GM13977 (cell line): ENCODE measurements at places on chromosomes 5 and 9.

GRCh38 chr5:78269088-78269703, 25.3 kb downstream of the AP3B1 start:
- DNase-seq, result peak; percentile 15

GRCh38 chr9:8961186-8961851, 1161.7 kb upstream of the DMAC1 start:
- DNase-seq, result no peak

- no peak for DNase-seq
Measured at GRCh38 chr5:62489471-62489870, 76.9 kb downstream of the IPO11 start.

- DNase-seq, result no peak
Measured at GRCh38 chr5:91532779-91533178, 149.7 kb upstream of the ARRDC3 start.

DNA sequence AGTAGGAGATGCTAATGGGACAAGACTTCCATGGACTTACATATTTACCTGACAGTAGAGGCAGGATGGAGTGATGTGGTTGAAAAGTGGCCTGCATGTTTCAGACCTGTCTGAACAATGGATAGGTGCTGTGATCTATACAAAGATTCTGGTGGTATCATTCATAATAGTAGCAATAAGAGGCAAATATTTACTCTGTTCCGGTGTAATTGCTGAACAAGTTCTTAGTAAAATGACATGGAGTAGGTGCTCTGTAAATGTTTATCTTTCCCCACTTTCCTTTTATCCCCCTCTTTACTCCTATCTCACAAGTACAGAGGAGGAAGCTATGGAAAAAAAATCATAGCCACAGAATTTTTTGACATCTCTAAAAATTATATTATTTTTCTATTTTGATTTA, 159.0 kb upstream of the SLC12A2 start:
- no peak for DNase-seq

- DNase-seq, result no peak
Measured at GRCh38 chr9:9565700-9566099, 1047.1 kb downstream of the PTPRD start.

DNA sequence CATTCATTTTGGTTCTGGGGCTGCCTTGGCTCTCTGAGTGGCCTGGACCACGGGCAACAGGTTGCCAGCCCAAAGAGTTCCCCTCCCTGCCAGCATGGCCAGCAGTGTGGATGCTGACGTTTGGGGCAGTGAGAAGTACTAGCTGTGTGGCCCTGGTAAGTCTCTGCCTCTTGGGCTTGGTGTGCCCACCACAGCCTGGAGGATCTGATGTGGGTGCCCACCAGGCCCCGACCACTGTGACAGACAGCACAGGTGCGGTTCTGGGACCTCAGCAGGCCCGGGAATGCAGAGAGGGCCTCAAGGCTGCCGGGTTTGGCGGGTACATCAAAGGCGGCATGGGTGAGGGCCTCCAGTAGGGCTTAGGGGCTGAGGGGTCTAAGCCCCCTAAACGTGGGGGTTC, 33.6 kb upstream of the PITX1 start:
- DNase-seq, result no peak

GRCh38 chr9:123033352-123033751, at the start of gene GPR21:
Gene GPR21 (plus strand): TSS chr9:123033667. CDS start chr9:123034567, 900 bp downstream.
- no peak for DNase-seq

DNA sequence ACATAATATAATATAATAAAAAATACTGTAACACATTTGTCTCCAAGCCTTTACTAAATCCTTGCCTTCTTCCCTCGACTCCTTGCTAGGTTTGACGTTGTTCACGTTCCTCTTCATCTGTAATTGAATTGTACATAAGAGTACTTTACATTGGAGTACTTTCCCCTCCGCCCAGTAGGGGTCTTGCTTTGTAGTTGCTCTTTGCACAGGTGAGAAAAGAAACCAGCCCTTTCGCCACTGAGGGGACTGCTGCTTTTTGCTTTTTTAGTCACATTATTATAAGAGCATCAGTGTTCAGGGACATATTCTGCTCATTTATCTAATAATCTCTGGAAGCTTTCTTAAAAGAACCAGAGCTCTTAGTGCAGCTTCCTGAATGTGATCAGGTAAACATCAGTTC, 115.0 kb downstream of the CETN3 start:
- DNase-seq, result no peak

GRCh38 chr5:1476181-1476966, 31.1 kb upstream of the SLC6A3 start:
- DNase-seq, result no peak

DNA sequence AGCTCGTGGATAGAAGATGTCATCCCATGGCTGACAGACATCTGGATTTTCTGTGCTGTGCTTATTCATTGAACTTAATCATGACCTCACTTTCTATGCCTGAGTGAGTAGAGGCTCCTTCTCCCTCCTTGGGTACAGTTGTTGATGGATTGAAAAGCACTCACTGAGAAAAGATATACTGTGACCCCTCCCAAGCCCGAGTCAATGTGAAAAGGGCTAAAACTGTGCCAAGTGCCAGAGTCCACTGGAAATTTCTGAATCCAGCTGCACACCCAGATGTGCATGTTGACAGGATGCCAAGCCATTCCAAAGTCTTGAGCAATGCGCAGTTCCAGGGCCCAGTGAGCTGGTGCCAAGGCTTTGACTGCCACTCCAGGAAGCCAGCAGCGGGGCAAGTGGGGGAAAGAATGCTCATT, 473.0 kb downstream of the NTRK2 start:
- no peak for DNase-seq

GRCh38 chr5:179208706-179209358, 136.4 kb downstream of the ADAMTS2 start:
- DNase-seq, result no peak

DNA sequence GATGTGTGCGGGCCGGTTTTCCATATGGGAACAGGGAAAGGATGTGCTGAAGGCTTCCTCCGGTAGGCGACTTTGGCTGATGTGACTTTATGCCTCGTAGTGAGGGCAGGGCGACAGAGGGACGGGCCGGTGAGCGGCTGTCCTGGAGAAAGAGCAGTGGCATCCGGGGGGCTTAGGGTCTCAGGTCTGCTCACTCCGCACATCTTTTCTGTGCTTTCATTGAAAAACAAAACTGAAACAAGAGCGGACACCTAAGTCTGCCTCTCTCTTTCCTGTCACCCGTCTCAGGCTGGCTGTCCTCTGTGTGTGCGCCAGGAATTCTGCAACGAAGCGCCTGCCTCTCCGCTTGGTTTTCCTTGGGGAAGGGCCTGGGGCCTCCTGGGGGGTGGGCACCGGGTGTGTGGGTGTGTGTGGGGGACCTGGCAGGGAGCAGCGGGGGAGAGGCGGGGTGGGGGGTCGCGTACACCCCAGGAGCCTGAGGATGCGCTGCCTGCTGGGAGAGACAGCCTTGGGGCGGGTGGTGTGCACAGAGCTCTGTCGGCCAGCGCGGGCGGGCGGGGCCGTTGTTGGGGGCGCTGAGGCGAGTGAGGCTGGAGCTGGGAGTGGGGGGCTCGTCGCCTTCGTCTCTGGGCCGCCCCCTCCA, 580 bp upstream of the PRRX2 start:
- peak; percentile 54 for DNase-seq

DNA sequence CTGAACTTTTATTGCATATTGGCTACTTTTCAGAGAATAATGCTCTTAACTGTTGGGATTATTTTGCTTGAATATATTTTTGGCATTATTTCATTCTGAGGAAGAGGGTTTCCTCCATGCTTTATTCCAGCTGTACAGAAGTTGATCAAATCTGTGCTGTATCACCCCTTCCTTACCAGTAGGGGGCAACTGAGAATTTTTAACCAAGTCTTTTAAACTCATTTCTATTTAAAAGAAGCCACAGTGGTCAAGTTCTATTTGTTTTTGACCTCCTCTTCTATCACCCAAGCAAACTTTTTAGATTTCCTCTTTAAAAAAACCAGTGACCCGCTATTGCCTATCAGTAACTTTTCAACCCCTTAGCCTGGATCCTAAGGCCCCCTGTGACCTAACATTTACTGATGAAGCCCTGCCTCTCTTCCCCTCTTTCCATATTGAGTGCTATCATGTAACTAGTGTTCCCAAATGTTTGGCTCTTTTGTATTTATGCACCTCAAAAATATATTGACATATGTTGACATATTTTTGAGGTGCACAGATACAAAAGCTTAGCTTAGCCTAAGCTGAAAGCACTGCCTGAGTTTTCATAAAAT, 80.6 kb downstream of the FBXO4 start:
- DNase-seq, result peak; percentile 26

DNA sequence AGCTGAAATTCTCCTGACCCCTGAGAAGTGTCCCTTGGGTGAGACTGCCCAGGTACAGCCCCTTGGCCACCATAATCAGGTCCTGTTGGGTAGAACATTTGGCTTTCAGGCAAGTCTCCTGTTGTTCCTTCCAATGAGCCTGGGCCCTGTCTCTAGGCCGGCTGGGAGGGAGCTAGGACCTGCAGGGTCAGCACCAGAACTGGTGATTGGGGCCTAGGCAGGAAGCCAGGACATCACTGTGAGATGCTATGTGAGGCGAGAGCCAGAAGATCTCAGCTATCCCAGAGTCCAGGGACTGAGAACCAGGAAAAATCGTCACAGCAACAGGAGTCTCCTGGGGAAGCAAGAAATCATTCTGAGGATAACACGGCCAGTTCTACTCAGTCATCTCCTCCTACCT, 51.5 kb downstream of the PCDH1 start:
- no peak for DNase-seq

DNA sequence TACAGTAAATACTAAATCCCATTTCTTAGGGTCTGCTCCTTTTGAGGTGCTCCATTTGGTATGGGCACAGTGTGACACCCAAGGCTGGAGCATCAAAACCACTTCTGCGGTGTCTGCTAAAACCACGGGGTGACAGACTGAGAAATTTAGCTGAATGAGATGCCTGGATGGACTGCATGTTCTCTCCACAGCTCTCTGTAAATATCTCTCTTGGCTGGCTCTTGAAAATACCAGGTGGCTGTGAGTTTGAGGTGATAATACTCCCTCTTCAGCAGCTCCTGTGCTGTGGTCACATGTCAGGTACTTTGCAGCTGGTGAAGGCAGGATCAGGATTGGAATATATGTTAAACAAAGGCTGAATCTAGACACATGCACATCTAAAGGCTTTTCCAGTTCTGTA, 93.7 kb upstream of the SIMC1 start:
- DNase-seq, result no peak

- DNase-seq, result no peak
Measured at GRCh38 chr9:92191801-92192200, 76.6 kb upstream of the SPTLC1 start.

DNA sequence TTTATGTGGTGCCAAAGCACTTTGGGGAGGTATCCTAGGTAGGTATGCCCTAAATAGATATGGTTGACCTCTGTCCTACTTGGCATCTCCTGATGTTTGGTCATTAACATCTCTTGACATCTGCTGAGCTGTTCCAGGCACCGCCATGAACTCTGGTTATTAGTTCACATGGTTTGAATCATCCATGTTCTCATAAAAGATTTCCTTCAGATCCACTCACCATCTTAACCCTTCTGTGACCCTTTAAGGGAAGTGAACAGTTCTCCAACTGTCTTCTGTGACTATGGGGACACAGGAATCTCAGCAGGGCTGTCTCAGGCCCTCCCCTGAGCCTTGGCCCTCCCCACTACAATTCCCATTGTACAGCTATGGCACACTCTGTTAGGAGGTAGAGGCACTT, 167.7 kb downstream of the CDH6 start:
- no peak for DNase-seq

DNA sequence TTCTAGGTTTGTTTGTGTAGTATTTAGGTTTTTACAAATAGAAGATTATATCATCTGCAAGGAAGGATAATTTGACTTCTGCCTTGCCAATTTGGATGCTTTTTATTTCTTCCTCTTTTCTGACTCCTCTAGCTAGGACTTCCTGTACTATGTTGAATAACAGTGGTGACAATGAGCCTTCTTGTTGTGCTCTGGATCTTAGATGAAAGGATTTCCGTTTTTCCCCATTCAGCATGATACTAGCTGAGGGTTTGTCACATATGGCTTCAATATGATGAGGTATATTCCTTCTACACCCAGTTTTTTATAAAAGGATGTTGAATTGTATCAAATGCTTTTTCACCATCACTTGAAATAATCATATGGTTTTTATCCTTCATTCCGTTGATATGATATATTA, 101.4 kb downstream of the FBXO4 start:
- DNase-seq, result no peak

GRCh38 chr5:15959370-15960164, 220.0 kb downstream of the MARCHF11 start:
- DNase-seq, result no peak

- DNase-seq, result no peak
Measured at GRCh38 chr5:18270635-18271338, 636.5 kb downstream of the TAF11L14 start.

GRCh38 chr9:78009186-78009585, 22.4 kb downstream of the GNAQ start:
- no peak for DNase-seq

DNA sequence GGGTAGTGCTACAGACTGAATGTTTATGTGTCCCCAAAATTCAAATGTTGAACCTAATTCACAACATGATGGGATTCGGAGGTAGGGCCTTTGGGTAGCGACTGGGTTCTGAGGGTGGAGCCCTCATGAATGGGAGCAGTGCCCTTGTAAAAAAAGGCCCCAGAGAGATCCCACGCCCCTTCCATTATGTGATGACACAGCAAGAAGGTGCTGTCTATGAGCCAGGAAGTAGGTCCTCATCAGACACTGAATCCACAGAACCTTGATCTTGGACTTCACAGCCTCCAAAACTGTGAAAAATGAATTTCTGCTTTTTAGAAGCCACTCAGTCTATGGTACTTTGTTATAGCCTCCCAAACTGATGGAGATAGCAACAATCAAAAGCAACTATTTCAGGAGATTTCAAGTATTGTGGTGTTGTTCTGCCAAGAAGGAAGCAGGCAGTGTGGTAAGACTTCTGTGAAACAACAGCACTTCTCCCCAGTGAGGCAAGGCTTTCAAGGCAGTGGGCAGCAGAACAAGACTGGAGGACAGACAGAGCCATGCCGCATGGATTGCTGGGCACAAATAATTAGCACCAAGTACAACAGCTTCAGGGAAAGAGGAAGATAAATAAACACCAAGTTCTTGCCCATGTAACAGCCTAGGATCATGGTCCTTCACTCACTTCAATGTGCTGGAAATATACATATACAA, 76.1 kb downstream of the OR2K2 start:
- DNase-seq, result no peak

DNA sequence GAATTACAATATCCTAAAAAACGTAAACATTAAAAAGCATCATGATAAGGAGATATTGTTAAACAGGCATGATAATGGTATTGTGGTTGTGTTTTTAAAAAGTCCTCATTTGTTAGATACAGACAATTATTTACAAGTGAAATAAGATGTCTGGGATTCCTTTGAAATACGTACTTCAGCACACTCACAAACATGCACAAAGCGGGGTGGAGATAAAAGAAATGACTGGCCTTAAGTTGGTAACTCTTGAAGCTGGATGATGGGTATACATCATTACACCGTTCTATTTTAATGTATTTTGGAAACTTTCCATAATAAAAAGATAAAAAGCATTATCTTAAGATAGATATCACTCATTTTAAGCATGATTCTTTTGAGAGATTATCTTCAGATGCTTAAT, 1.0 kb downstream of the FAM200C start:
- DNase-seq, result no peak

- DNase-seq, result no peak
Measured at GRCh38 chr9:107597743-107598217, 108.2 kb upstream of the KLF4 start.
